ENCODE measurements at places on chromosomes 6 and 20.

DNA sequence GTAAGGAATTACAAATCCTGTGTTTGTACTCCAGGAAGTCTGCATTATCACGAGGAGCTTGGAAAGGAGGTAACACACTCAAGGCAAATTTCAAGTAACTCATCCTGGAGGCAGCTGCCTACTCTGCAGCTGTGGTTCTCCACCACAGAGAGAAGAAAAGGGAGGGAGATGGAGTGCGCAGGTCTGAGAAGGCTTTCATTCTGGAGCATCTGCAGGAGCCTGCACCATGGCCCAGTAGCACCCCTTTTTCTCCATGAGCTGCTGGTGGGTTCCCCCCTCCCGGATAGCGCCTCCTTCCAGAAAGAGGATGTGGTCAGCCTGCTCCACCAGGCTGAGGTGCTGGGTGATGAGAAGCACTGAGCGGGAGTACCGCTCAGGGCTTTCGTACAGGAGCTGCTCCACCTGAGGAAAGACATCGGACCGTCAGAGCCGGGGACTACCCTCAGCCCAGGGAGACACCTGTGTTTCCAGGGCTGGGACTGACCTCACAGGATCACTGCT is 1.6 kb upstream of the PSMB8 start:
- DNase-seq: peak; percentile 38

DNA sequence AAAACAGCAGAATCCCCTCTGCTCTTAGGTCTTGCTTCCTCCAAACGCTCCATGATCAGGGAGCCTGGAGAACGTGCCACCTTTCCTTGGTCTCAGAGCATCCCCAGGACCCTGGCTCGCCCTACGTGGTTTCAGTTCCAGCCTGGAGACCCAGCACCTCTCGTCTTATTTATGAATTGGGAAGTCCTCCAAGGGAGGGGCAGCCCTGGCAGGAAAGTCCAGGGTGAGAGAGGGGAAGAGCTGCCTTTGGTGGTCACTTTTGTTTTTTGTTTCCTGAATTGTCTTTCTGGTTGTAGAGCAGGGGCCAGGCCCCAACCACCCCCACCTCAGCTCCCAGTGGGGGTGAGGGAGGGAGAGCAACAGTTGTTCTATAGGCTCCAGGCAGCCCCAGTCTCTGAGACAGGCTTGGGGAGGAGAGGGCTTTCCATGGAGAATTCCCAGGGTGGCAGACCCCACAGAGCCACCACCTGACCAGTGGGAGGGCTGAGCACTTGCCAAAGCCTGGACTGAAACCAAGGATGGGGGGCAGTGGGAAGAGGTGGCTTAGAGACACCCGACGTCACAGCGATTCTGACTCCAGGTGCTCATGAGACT is 88.8 kb downstream of the PRND start:
- DNase-seq: no peak

GRCh38 chr6:73817253-73817652 is 121.2 kb downstream of the CD109 start:
- DNase-seq: no peak

DNA sequence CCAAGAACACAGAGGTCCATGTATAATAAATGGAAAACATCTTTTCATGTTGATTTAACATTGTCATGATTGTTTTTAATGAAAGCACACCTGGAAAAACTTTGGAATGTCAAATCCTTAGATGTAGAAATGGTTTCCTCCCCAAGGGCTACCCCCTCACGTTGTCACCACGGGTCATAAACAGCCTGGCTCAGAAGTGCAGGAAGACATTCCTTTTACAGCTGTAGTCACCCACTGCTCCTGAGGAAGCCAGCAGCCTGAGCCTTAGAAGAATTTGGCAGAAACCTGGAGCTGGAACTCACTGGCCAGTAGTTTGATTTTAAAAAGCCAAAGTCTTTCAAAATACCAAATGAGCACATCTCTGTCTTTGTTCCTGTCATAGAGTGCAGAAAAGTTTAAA is 23.7 kb downstream of the ADGRF5 start:
- no peak for DNase-seq

DNA sequence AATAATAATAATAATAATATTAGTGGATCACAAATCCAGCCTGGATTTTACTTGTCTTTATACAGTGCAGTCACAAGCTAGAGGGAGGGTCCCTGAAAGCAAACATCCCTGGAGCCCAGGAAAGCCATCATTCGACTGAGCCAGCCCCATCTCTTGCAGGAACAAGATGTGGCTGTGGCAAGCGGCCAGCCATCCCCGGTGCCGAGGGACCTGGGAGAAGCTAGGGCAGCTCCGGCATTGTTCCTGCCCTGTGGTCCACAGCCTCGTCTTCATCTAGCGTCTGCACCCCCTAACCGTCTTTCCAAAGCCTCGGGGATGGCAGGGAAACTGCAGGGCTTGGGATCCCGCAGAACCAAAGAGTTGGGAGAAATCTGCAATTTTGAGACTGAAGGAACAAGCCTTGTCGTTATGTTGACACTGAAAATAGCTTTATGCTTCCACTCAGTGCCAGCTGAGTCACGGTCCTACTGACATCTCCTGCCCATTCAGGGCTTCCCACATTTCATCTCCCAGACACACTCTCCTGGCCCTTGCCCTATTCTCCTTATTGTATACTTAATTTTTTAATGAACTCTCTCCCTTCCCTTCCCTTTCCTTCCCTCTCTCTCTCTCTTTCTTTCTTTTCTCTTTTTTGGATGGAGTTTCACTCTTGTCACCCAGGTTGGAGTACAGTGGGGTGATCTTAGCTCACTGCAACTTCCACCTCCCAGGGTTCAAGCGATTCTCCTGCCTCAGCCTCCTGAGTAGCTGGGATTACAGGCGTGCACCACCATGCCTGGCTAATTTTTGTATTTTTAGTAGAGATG is 62.5 kb upstream of the ZNFX1 start:
- no peak for DNase-seq

GRCh38 chr6:166849749-166850183 is 106.6 kb downstream of the RNASET2 start:
- DNase-seq: no peak

- peak; percentile 75 for DNase-seq
Measured at GRCh38 chr20:24102290-24102689, 113.7 kb upstream of the GGTLC1 start.

- no peak for DNase-seq
Measured at GRCh38 chr6:45538641-45539547, 161.2 kb upstream of the SUPT3H start.

GRCh38 chr6:135461208-135461607 is 36.3 kb downstream of the AHI1 start:
- no peak for DNase-seq

GRCh38 chr6:69019832-69020231 is 384.8 kb downstream of the ADGRB3 start:
- no peak for DNase-seq

DNA sequence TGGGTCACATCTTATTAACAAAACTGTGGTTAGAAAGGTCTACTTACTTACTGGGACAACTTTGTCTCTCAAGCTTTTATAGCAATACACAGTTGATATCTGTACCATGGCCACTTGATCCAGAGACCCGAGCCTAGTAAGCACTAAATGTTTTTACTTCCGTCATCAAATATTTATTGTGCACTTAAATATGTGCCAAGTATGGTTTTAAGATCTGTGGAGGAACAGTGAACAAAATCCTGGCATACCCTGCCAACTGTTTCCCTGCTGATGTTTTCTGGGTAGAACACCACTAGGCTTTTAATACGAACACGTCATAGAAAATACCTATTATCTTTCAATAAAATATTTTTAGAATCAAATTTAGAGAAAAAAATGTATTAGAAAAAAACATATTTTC is 574.8 kb downstream of the HACE1 start:
- DNase-seq: no peak

GRCh38 chr6:2805031-2805430 is 36.6 kb downstream of the SERPINB1 start:
- DNase-seq: no peak

DNA sequence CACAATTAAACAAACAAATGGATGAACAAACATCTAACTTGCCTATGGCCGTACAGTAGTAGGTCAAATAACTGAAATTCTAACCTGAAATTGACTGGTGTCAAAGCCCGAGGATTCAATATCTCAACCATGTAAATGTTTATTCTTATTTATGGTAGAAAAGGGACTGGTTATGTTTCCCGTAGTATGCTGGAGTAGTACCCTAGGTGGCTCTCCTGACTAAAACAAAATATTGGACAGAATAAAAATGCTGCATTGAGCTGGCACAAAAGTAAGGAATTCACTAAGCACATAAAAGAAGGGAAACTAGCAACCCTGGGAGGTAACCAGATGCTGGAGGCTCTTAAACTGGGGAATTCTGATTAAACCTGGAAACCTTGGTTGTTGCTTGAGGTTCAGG is 117.1 kb upstream of the PREP start:
- no peak for DNase-seq

DNA sequence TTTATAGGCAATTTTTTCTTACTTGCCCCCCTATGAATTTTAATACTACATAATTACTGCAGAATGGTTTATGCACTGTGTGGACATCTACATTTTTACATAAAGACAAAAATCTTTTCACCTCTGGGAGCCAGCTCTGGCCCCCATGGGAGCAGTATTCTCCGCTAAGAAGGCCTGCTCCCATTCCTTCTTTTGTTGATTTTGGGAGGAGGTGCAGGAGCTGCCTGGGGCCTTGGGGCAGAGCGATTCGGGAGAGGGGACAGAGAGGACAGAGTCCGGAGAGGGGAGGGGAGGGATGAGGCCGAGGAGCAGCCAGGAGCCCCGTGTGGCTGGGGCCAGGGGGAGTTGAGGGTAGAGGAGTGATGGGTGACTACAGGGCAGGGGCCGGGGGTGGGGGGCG is 452.0 kb downstream of the PREX1 start:
- DNase-seq: no peak

GRCh38 chr6:108556866-108557493 is 3.7 kb upstream of the FOXO3 start:
- no peak for DNase-seq

DNA sequence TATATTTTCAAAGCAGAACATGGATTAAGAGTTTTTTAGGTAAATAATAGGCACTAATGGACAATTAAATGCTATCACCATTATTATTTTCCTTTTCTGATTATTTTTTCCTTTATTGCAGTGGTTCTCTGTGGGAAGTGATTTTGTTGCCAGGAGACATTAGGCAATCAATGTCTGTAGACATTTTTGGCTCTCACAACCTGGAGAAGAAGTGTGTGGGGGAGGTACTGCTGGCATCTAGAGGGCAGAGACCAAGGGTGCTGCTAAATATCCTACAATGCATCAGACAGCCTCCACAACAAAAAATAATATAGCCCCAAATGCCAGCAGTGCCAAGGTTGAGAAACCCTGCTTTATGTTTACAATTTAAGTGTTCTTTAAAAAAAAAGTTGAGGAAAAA is 8.3 kb downstream of the IFNGR1 start:
- no peak for DNase-seq

- DNase-seq: peak; percentile 97
Measured at GRCh38 chr6:7219310-7219709, 93.7 kb downstream of the SSR1 start.

DNA sequence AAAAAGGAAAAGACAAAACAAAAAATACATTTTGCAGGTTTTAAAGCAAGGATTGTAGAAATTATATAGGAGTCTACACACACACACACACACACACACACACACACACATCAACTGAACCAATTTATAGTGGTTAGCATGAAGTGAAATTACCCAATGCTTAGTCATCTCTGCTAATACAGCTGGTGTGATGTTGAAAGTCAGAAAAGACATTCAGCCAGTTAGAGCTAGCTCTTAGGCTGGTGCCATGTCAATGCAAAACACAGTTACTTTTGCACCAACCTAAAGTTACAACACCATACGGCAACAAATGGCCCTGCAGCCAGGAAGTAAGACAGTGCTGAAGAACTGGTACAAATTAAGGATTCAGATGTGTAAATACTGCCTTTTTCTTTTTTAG is 15.2 kb downstream of the FAM210B start:
- no peak for DNase-seq

GRCh38 chr6:133705731-133706130 is 183.2 kb upstream of the TCF21 start:
- DNase-seq: no peak

- DNase-seq: no peak
Measured at GRCh38 chr6:136344420-136344819, 54.8 kb upstream of the BCLAF1 start.

GRCh38 chr20:53631909-53632662 is 38.4 kb upstream of the ZNF217 start:
- DNase-seq: no peak

GRCh38 chr6:16876201-16876600 is 114.9 kb upstream of the ATXN1 start:
- DNase-seq: no peak

DNA sequence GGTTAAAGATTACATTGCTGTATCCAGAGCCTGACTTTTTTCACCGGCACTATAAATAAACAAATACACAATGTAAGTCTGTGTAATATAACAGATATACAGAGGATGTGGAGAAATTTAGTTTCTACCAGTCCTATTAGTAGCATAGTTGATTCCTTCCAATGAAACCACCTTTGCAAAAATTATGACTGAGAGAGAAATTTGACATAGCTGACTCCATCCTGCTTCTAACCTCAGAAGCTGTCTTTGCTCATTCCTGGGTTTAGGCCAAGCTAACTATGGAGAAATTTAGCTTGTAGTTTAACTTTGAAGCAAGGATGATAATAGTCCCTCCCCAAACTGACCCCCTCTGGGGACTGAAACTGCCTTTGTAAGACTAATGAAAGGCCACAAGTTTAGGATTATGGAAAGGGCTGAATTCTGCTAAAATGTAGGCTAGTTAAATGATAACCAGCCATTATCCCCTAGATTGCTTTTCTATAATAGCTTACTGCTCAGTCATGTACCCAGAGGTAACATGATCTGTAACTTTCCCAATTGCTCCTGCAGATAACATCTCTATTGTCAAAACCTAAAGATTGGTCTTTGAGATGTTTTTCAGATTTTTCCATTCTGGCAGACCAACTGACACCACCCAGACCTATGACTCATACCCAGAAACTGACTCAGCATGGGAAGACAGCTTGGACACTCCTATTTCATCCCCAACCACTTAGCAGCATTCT is 172.8 kb upstream of the ARG1 start:
- DNase-seq: no peak

DNA sequence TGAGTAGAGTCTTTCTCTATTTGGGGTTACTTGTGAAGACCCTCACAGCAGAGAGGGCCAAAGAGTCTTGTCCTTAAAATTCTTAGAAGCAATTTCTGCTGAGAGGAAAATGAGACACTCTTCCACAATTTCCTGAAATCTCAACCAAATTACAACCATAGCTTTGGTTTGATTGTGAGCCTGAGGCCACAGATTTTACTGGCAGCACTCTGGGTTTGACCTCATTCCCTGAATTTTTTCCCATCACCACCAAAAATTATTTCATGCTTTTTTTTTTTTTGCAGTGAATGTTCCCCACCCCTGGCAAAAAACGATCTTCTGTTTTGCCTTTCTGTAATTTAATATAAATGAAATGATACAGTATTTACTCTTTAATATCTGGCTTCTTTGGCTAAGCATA is 125.5 kb downstream of the THEMIS start:
- DNase-seq: no peak

DNA sequence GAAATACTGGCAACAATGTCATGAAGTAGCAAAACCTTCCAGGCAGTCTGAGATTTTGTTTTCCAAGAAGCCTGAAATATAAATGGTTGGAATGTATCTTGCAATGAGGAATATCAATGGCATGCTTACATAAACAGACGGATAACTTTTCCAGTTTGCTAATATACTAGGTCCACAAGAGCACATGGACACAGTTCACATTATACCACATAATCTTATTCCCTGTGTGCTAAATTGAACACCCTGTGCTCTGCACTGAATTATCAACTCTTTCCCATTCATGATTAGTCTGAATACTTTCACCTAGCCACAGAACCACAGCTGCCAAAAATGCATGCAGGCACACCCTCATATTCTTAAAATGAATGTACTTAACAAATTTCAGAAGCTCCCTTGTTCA is 274.3 kb downstream of the COL12A1 start:
- no peak for DNase-seq

All from right lobe of liver (tissue), 6 donors.